Germinal center (tissue), 1 donor: ENCODE measurements at places on chromosomes 5 and 9.
A peak's percentile ranks its signal among the peaks of the same experiment; 100 is the strongest.

- DNase-seq, result no peak
Observed at GRCh38 chr5:150058480-150059126, 27.8 kb downstream of the CSF1R start.

DNA sequence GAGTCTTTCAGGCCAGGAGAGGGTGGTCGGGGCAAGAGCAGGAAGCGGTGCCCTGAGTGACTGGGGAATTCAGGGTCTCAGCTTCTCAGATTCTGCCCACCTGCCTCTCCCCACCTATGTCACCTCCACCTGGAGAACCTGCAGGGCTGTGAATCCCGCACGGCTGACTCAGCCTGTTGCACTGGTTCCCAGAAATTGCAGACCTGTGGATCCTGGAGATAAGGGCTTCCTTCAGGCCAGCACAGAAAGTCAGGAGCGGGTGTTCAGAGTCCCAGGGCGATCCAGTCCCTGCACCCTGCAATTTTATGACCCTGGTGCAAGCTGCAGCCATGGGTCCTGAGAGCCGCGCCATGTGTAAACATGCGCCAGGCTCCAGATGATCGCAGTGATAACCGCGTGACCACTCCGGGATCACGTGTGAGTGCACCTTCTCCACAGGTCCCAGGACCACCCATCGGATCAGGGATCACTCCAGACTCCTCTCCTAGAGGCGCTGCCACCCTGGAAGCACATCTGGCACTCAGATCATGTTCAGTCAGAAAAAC is 17.8 kb downstream of the IRX4 start:
- no peak for DNase-seq

DNA sequence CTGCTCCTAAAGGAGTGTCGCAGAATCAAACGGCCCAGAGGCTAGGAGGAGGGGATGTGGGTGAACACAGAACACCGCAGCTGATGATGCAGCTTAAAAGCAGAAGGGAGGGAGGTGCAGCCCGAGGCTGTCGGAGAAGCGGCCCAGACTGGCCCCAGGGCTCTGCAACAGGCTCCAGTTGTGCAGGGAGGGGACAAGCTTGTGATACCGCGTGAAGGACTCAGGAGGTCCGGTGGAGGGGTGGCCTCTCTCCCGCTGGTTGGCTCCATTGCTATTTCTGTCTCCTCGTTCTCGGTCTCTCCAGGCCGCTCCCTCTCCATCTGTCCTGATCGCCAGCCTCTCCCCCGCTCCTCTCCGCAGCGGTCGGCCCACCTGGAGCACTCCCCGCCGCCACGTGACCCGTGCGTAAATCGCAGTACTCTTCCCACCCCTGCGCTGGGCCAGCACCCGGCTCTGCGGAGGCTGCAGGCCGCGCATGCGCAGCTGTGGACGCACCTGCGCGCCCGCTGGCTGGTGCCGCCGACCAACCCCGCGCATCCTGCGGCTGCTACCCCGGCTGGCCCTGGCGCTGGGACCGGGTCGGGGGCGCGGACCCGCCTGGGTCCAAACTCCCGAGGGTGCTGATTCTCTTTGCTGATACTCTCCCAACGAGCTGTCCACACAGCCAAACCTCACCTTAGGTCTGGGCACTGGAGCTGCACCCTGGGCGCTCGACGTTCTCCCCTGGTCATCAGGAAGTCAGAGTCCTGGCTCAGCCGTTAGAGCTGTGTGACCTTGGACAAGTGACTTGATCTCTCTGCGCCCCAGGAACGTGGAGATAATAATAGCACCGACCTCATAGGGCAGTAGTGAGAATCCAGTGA is 3.7 kb upstream of the STXBP1 start:
- DNase-seq, result peak; percentile 95

GRCh38 chr5:1801967-1802295 is 724 bp downstream of the NDUFS6 start:
- no peak for DNase-seq

- DNase-seq, result no peak
Observed at GRCh38 chr9:72534931-72535330, 13.5 kb downstream of the TMC1 start.

- DNase-seq, result no peak
Observed at GRCh38 chr9:22214021-22214420, 204.9 kb upstream of the CDKN2B start.

- DNase-seq, result no peak
Observed at GRCh38 chr9:110452227-110452801, 114.7 kb upstream of the TXNDC8 start.

DNA sequence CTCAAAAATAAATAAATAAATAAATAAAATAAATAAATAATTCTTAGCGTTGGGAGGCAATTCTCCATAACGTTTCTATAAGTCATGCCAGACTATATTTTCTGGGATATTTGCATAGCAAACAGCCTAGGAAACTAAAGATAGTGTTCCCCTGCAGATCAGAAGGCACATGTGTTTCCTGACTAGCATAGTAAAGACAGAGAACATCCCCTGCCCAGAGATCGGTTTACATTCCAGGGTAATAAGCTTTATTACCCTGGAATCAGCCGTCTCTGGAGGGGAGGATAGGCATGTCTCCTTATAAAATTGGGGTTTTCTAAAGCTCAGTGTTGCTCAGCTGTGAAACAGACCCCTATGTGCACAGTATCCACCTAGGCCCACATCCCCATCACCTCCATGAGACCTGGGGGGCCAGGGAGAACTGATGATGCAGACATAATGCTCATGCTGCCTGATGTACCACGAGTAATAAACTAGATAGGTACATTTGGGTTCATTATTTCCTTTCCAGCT is 36.9 kb upstream of the IFNK start:
- DNase-seq, result no peak

- no peak for DNase-seq
Observed at GRCh38 chr5:138869763-138870500, 5.2 kb downstream of the LRRTM2 start.

DNA sequence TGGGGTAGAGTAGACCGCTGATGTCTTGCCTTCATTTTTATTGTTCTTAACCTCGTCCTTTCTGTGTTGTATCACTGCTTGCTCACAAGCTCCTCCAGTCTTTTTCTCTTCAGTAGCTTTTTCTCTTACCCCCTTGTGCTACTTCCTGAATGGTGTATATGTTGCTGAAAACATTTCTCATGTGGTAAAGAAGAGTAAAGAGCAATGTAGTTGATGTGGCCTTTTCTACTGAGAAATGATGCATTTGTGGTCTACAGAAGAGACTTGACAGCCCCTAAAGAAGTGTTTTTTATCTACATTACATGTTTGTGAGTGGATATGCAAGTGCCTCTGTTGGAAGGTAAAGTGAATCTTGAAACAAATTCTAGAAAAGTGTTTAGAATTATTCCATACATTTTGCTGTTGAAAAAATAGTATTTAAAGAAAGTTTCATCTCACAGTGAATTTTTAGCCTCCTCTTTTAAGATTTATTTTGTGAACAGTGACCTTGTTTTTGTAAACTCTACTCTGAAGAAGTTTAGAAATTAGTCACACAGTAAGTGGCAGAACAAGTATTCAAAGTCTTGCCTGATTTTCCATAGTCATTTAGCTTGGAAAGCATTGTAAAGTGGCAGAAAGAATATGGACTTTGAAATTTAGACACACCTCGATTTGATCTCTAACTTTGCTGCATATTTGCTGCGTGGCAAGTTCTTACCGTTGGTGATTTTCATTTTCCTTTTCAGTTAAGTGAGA is 17.4 kb downstream of the CDC42SE2 start:
- DNase-seq, result no peak

GRCh38 chr9:91495450-91495849 is 71.8 kb upstream of the NFIL3 start:
- DNase-seq, result no peak

DNA sequence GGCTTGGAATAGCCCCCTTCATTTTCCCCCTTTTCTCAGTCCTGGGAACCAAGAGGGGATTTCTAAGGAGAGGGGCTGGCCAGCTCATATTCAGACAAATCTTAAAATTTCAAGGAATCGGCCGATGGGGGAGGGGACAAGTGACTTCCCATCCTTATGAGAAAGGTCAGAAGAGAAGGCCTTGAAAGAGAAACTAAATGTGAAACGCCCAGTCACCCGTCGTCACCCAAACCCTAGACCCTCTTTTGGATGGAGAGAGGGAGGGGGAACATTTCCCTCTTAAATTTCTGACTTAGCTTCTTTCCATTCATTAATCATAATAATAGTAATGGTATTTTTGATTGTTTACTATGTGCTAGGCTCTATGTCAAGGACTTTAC is 850 bp upstream of the CCL19 start:
- DNase-seq, result no peak

- DNase-seq, result no peak
Observed at GRCh38 chr9:93258419-93258817, 74.5 kb downstream of the WNK2 start.

DNA sequence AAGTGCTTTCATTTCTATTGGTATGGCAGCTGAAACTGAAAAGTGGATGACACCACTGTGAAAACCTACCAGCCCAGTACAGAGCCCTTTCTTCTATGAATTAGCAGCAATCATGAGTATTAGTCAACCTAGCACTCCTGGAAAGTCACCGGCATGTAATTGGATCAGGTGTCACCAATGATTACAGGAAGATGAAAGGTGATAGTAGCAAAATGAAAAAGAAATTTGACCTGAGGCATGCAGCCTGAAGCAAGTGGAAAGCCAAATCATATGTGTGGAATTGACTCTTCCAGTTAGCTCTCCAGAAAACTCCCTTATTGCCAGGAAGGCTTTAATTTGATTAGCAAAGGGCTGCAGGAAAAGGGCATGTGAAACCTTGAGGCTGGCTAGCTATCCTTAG is 81.2 kb upstream of the NAA35 start:
- DNase-seq, result no peak

DNA sequence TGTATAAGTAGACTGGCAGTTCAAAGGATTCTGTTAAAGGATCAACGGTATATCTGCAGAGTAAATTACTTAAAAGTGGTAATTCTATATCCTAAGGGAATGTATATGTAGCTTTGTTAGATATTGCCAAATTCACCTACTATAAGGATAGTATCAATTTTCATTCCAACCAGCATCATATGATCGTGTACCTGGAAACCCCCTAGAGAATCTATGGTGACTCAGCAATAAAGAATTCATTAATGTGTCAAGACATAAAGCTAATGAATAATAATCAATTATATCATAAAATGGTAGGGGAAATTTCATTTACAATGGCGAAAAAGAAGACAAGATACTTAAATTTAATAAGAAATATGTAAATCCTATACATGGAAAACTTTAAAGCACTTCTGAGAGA is 234.1 kb upstream of the ACTBL2 start:
- no peak for DNase-seq

DNA sequence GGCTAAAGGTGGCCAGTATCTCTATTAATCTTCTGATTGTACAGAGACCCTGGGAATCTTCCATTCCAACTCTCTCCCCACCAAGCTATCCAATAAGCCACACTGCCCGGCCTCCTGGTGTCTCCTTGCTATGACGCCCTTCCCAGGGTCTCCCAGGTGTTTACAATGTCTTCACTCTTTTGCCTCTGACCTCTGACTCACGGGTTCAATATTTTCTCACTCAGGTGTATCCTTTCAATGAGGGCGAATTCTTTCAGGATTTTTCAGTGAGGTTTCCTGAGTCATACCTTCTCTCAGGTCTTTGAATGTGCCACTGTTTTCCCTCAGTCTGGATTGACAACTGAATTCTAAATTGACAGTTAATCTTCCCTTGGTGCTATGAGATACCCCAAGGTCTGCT is 53.7 kb upstream of the IRX4 start:
- DNase-seq, result no peak

GRCh38 chr9:130183133-130183762 is 11.0 kb downstream of the NCS1 start:
- DNase-seq, result no peak
